ENCODE measurements at places on chromosomes 4 and X. TPM values are rescaled to one million over a fixed set of nuclear protein-coding genes. Genes with fewer than 3 reads are reported as not detected.

DNA sequence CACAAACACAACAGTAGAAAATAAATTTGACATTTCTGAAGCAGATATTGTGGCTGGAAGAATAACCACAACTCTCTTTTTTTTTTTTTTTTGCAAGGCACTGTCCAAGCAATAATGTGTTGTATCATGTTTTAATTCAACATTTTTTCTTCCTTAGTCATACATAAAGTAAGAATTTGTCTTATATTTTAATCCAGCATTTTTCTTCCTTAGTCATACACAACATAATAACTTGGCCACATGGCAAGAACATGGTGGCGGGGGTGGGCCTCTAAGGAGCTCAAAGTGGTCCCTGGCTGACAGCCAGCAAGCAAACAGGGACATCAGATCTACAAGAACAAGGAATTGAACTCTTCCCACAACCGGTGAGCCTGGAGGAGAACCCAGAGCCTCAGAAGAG is 20.2 kb downstream of the FBXW7 start:
- no peak for DNase-seq

- DNase-seq = no peak
Measured at GRCh38 chr4:42235304-42236021, 83.0 kb upstream of the BEND4 start.

GRCh38 chrX:574251-574650 is 56.3 kb upstream of the SHOX start:
- no peak for DNase-seq

- DNase-seq = no peak
Measured at GRCh38 chr4:66688674-66689073, 856.6 kb downstream of the CENPC start.

- DNase-seq = no peak
Measured at GRCh38 chrX:45344594-45344993, 143.9 kb upstream of the DIPK2B start.

GRCh38 chr4:106607558-106607957 is 239.0 kb upstream of the GIMD1 start:
- no peak for DNase-seq

DNA sequence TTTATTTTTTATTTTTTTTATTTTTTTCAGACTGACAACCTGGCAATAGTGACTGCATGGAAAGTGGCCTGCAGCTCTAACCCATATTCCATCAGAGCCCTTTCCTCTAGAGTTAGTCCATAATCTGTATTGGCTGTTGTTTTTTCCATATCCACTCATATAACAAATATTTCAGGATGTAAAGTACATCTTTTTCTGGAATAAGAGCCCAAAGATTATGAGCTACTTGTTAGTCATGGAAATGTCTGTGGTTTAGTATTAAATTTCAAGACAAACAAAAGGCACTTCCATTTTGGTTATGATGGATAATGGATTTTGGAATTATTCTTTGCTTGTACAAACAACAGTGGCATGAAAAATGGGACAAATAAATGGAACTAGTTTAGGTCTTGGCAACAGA is 296.0 kb upstream of the HS3ST1 start:
- DNase-seq = no peak

DNA sequence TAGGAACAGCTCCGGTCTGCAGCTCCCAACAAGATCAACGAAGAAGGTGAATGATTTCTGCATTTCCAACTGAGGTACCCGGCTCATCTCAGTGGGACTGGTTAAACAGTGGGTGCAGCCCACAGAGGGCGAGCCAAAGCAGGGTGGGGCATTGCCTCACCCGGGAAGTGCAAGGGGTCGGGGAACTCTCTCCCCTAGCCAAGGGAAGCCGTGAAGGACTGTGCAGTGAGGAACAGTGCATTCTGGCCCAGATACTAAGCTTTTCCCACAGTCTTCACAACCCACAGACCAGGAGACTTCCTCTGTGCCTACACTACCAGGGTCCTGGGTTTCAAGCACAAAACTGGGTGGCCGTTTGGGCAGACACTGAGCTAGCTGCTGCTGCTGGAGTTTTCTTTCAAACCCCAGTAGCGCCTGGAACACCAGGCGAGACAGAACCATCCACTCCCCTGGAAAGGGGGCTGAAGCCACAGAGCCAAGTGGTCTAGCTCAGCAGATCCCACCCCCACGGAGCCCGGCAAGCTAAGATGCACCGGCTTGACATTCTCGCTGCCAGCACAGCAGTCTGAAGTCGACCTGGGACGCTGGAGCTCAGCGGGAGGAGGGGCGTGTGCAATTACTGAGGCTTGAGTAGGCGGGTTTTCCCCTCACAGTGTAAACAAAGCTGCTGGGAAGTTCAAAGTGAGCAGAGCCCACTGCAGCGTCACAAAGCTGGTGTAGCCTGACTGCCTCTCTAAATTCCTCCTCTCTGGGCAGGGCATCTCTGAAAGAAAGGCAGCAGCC is 84.6 kb downstream of the THOC2 start:
- peak; percentile 35 for DNase-seq

DNA sequence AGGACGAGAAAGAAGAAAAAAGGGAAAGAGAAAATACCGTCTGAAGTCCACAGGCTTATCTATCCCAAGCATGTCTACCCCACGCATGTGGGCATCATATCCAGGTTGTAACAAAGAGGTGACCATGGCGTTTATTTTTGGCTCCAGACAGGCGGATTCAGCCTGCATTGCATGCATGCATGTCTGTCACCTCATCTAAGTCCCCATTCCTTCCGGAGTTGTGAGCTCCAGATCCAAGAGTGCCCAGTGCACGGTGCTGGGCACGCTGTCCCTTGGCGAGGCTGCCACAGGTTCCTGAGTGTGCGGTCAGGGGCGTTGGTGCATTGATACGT is 905 bp upstream of the GALNTL6 start:
- no peak for DNase-seq

DNA sequence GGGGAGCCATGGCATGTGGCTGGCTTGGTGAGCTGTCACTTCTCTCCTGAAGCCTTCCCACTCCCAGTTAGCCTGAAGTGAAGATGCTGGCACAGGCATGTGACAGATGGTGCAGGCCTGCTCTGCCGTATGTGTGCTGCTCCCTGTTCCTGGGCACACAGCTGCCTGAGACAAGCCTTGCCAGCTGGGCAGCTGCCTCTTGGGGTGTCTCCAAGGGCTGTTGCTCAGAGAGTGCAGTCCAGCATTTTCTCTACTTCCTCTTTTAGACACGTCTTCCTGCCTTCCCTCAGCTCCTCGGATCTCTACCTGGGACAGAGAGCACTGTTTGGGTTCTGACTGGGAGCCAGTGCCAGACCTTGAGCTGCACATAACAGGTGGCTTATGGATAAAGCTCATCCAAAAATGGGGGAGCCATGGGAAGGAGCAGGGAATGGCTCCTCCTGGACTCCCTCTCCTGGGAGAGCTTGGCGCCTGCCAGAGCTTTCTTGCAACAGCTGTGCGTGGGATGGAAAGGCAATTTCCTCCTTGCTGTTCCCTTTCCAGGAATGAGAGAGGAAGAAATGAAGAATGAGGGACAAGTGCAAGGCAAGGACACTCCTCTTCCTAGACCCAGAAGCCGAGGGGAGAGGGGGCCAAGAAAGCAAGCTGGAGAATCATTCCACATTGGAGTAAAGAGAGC is 132.9 kb downstream of the MSL3 start:
- no peak for DNase-seq

DNA sequence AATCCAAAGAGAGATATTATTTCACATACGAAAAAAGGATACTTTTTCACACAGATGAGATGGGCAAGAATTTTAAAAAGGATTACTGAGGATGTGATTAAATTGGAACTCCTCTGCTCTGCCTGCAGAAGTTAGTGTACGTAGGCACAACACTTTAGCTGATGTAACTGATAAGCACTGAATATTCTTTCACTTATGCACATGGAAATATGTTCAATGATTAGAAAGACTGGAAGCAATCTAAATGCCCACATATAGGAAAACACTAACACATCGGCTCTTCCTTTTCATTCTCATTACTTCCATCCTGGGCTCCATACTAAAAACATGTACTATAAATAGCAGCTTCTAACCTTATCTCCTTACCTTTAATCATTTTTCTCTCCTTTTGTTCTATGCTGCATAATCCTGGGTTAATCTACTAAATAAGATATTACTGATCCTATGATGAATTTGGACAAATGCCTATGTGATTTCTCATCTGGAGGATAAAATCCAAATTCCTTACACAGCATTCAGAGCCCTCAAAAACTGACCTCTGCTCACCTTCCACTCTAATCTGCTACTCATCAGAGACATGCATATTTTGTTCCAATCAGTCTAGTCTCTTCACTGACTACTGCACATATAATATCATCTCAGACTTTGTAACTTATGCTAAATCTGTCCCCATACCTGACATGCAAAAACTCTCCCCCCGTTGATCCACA is 197.8 kb downstream of the PDGFC start:
- no peak for DNase-seq

- DNase-seq = no peak
Measured at GRCh38 chrX:126164689-126165400, 1.2 kb downstream of the DCAF12L2 start.

DNA sequence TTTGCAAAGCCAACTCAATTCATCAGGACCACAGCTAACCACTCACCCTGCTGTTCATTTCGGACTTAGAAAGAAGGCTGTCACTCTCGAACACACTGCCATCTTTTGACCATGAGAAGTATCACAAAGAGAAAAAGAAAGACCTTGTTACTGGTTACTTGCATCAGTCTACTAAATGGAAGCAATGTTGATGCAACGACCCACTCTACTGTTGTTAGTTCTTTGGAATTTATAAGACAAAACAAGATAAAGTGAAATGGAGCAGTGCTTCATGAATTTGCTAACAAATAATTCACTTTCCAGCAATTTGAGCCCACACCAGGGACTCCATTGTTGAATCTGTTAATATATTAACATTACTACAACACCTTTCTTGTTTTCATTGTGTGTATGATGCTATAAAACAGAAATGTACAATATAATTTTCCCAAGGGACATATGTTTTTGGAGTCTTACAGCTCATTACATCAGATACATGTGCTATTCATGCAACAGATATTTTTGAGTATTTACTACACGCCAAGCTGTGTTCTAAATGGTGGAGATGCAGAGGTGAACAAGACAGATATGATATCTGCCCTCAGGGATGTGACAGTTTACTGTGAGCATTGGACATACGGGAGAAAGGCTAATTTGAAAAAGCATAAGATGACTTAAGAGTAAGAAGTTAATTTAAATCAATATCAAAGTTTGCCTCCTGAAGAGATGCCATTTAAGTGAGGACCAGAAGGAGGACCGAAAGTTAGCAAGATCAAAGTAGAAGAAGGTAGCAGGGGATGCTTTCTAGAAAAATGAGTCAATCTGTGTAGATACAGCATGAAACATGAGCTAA is 87.2 kb downstream of the AREG start:
- DNase-seq = peak; percentile 66

DNA sequence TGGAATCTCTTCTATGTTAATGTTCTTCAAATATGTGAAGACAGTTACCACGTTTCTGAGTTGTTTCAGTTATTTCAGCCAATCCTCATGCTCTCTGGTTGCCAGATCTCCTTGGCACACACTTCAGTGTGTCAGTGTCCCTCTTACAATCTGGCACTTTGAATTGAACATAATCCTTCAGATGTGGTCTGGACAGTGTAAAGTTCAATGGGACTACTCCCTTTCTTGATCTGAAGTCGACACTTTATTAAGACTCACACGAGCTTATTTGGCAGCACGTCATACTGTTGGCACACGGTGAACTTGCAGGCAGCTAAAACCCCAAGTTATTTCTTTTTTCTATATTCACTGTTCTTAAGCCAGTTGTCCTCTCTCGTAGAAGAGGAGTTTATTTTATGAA is 28.2 kb downstream of the ARSJ start:
- DNase-seq = no peak

GRCh38 chrX:13102636-13103035 is 58.2 kb upstream of the FAM9C start:
- no peak for DNase-seq

The TENM3 gene
- total RNA-seq = not detected

The SHROOM4 gene
- not detected for total RNA-seq

The NLGN4X gene
- total RNA-seq = not detected

The TCEAL2 gene
- not detected for total RNA-seq

The FGFBP1 gene
- total RNA-seq = not detected

The SUPT20HL1 gene
- not detected for total RNA-seq

The RBM47 gene
- total RNA-seq = 12.6 TPM

The SLC7A11 gene
- 0.22 TPM for total RNA-seq

The FRAS1 gene
- 0.05 TPM for total RNA-seq

The ARSJ gene
- not detected for total RNA-seq

The TRIM60 gene
- not detected for total RNA-seq
